Stimulated activated CD4-positive, alpha-beta T cell treated with anti-CD3 and anti-CD28 coated beads, Interleukin-15, amount 100 ng/mL, for 24 hours (primary cell): ENCODE measurements at places on chromosomes 7 and 10.
A peak's percentile ranks its signal among the peaks of the same experiment; 100 is the strongest.

GRCh38 chr7:111869280-111869679 is 307.0 kb upstream of the IMMP2L start:
- DNase-seq: no peak

DNA sequence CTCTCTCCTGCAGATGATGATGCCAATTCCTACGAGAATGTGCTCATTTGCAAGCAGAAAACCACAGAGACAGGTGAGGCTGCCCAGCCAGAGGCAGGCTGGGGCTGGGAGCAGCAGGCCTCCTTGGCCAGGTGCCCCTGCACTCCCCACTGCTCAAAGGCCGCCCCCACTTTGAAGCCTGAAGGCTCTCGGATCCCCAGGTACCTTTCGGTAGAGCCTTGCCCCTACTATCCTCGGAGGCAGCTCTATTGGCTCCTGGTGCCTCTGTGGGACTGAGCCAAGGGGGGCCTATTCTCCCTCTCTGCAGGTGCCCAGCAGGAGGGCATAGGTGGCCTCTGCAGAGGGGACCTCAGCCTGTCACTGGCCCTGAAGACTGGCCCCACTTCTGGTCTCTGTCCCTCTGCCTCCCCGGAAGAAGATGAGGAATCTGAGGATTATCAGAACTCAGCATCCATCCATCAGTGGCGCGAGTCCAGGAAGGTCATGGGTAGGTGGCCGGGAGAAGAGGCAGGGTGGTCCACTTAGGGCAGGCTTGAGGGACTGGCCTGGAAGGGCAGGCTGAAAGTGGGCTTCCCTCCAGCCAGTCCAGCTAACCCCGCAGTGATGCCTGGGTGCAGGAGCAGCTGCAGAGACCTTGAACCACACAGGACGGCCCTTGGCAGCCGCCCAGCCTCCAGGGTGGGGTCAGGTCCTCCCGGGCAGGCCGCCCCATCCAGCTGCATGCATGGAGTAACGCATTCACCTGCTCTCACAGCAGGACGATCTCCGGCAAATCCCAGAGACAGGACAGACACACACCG is 14.1 kb downstream of the LAT2 start:
- DNase-seq: no peak

- DNase-seq: peak; percentile 86
These were observed at the start of gene PCGF6 for GRCh38 chr10:103350517-103351260. Gene PCGF6, minus strand, starts transcription at chr10:103351140. Its CDS starts 74 bp downstream, at chr10:103351066.

DNA sequence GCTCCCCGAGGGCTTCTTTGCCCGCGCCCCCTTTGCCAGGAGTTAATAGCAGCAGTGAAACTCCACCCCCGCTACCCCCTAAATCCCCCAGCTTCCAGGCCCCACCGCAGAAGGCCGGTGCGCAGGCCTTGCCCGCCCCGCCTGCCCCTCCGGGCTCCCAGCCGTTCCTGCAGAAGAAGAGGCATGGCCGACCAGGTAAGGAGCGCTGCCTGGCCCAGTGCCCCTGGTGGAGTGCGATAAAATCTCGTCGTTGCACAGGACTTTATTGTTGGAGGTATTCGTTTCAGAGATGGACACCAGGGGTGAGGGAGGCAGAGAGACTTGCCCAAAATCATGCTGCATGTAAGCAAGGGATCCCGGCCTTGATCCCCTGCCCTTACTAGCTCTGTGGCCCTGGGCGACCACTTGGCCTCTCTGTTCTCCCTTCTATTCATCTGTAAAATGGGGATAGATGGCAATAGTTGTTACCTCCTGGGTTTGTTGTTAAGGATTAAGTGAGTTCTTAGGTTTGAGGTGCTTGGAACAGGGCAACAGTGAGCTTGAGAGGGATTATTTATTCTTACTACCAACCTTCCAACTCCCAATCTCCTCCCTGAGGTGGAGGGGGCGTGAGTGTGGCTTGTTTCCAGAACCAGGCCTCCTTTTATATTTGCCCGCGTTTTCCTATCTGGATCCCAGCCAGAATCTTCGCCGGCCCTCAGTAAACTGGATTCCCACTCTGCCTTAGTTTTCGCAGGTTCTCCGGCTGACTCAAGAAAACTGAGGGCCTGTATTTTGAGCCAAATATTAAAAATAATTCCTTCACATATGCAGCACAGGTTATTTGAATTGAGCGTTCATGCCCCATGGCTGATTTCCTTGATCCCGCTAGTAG is 78.3 kb downstream of the WIPF3 start:
- DNase-seq: no peak

- no peak for DNase-seq
These were observed 208.1 kb downstream of the KIAA1217 start for GRCh38 chr10:24417053-24417452.

- DNase-seq: no peak
These were observed 73.3 kb downstream of the ZMIZ1 start for GRCh38 chr10:79142064-79142491.

GRCh38 chr7:30853576-30853975 is 58.1 kb upstream of the AQP1 start:
- no peak for DNase-seq

GRCh38 chr7:71637578-71637977 is 505.6 kb downstream of the GALNT17 start:
- no peak for DNase-seq

- no peak for DNase-seq
These were observed 674.9 kb upstream of the POM121L12 start for GRCh38 chr7:52360541-52360940.

- DNase-seq: no peak
These were observed 203.1 kb upstream of the PDE1C start for GRCh38 chr7:32273297-32273696.

GRCh38 chr7:23469961-23470250 is 385 bp downstream of the IGF2BP3 start:
- no peak for DNase-seq

DNA sequence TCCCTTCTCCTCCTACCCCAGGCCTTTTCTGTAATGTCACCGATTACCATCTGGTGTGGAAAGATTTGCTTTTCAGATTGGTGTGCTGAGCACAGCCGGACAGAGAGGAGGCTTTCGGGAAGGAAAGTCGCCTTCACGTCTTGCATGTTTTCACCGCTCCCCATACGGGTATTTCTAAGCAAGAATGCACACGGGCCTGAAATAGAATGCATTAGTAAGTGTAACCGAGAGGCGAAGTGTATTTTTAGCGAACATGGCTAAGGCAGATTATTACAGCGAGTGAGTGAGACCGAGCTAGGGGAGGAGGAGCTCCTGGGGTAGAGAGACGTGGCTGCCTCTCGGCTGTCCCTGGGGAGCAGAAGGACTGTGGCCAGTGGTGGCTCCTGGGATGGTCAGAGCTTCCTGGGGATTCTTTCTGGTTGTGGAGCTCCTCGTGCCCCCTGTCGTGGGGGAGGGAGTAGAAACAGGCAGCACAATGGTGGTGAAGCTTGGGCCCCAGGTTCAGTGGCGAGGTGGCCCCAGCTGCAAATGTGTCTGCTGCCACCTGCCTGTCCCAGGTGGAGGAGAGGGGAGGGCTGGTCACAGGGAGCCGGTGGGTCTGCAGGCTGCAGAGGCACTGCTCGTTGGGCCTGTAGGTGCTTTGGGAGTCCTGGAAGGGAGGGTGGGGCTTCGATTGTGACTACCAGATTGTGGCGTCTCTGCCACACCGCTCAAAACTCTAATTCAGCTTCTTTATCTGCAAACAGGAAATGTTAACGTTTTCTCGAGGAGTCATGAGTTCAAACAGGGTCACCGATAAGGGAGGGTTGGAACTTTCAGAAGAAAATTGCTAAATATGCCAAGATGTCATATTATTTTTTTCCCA is 135.8 kb downstream of the CAMK1D start:
- DNase-seq: peak; percentile 34

DNA sequence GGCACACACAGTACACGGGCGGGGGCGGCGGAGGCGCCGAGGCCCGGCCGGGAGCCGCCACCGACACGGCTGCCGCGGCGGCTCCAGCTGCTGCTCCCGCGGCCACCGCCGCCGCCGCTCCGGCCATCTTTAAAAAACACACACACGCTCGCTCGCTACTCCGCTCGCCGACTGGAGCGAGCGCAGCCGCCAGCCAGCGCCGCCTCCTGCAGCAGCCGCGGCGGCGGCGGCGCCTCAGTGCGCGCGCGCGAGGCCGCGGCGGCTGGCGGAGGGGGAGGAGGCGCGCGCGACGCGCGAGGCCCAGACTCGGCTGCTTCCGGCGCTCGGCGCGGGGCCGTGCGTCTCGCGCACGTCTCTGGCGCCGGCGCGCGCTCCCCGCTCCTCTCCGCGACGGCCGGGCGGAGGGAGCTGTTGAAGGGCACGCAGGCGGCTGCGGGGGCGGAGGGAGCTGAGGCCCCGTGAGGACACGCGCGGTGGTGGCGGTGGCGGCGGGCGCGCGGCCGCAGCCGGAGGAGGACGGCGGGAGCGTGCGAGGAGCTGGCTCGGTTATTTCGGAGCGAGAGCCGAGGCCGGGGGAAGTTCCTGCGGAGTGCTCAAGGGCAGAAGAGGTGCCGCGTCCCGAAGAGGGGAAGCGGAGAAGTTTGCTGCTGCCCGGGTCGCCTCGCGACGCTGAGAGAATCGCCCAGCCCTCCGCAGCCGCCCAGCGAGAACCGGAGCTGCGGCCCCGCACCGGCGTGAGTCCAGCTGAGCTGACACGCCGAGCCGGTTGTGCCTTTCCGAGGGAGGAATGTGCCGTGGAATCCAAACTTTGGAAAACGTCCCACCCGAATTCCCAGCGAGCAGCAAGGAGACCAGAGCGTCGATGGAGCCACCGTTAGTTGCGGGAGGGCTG is at the start of gene KDM7A:
TSS of gene KDM7A (minus strand) at position 173 of the 892 bp plus-strand sequence. CDS start at position 127, 46 bp downstream.
- peak; percentile 93 for DNase-seq

DNA sequence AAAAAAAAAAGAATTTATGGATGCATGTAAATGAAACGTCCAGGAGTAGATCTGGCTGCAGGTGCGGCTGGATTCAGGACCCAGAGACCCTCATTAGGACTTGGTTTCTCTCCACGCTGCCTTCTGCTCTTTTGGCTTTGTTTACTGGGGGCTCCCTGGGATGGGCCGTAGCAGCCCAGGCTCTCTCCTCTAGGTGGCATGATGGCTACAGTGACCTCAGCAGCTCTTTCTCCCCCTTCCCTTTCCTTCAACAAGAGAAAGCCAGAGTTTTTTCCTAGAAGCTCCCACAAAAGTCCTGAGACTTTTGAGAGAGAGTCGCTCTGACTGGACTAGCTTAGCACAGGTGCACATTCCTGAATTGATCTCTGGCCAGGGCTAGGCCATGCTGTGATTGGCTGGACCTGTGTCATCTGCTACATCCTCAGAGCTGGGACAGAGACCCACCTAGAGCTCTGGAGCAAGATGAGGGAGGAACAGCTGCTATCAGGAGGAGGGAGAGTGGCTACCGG is 67.8 kb upstream of the PDCD4 start:
- peak; percentile 37 for DNase-seq

GRCh38 chr10:88111294-88111693 is 247.9 kb downstream of the PTEN start:
- no peak for DNase-seq

DNA sequence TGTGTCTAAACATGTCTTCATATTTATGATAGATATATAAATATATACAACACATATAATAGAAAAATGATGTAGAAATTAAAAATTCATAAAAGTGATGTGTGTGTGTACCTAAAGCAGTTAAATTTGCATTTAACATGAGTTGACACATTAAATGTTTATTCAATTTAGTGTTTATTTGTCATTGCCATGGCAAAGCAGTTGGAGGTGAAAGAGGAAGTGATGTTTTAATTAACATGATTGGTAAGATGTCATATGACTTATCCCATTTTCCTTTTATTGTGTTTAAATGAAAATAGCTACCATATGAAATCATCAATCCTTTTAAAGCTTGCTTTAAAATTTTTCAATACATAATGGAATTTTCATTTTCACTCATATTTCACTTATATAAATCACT is 452.6 kb downstream of the SUGCT start:
- DNase-seq: no peak

GRCh38 chr10:114442091-114442630 is 37.9 kb upstream of the AFAP1L2 start:
- DNase-seq: no peak

DNA sequence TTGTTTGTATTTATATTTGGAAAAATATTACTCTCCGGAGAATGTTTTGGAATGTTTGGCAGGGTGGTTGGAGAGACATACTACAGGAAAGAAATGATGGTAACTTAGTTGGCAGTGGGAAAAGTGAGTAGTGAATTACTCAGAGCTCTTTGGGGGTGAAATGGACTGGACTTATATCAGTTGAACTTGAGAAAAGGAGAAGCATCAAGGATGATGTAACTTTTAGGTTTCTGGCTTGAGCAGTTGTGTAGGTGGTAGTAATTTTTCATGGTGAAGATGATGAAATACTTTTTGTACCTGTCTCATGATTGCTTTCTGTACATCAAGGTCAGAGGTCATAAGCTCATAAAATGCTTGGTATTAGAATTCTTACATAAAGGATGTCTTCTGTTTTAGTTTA is 617.2 kb downstream of the AUTS2 start:
- DNase-seq: no peak

- no peak for DNase-seq
These were observed 78.3 kb downstream of the ATRNL1 start for GRCh38 chr10:115171392-115171960.

DNA sequence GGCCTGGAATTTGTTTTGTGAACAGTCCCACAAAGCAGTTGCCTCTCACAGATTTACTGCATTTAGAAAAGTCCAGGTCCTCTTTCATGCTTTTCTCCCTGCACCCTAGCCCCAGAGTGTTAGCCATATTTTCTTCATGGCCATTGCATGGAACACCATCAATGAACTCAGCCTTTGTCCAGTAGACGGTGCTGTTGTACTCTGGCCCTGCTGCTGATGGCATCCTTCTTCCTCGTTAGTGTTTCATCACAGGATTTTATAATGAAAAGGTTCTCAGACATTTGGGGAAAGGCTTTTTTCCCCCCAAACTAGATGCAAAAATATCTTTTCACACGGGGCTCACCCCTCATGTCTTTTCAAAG is 93.0 kb upstream of the SLC25A13 start:
- peak; percentile 50 for DNase-seq

GRCh38 chr7:107810626-107811025 is 7.6 kb upstream of the SLC26A3 start:
- DNase-seq: peak; percentile 5

- DNase-seq: no peak
These were observed 43.1 kb downstream of the ARID5B start for GRCh38 chr10:61944410-61945147.

DNA sequence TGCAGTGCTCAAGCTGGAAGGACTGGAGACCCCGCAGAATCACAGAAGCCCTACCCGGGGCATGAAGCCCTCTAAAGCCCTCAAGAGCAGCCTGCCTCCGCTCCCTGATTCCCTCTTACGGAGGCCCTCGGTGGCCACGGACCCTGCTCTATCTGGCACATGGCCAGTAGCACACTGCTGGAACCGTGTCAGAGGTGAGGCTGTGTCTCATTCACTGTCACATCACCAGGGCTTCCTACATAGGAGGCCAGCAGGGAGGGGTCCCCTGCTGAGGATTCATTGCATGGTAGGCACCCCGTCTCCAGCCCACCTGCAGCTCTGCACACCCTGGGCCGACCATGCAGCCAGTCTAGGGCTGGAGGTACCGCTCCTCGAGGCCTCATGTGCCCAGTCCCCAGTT is 259.2 kb downstream of the TNS3 start:
- DNase-seq: no peak

- DNase-seq: peak; percentile 79
These were observed 25.0 kb downstream of the RGS10 start for GRCh38 chr10:119517235-119518141.

- no peak for DNase-seq
These were observed 27.8 kb downstream of the ZNF33A start for GRCh38 chr10:38038107-38038931.
